Occipital lobe (tissue), 3 donors: ENCODE measurements at places on chromosomes 16 and 17. TPM values are rescaled to one million over a fixed set of nuclear protein-coding genes. Genes with fewer than 3 reads are reported as not detected.

CNTROB gene
- 23.4 TPM for total RNA-seq

C1QBP gene
- 123 TPM for total RNA-seq

NEUROD2 gene
- total RNA-seq, result 70.3 TPM

DNA sequence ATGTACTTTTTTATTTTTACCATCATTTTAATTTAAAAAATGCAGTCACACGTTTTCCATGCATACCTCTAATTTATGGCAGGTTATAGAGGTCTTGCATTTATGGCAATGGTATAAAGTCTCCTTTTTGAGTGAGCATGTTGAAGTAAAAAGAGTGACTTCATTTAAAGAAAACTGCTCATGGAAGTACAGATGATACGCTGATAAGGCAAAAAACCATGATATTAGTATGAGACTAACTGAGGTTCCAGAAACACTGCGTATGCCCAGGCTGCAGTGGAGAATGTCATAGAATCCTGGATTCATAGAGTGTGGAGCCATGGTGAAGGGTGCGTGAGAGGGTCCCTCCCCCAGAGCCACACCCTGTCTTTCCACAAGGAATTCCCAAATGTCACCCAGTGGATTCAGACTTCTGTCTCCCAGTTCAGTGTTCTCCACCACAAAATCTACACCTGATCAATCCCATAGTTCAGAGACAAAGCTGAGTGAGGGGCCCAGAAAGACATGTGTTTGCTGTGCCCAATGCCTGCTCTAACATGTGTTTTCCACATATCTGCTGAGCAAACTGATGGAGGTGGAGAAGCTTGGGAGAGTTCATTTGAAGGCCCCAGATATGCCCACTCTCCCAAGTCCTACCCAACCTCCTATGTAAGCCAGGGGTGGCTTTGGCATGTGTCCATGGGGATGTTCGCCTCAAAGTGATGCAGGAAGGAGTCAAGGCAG, 69.4 kb downstream of the SLC6A2 start:
- DNase-seq, result no peak

- no peak for DNase-seq
Observed at GRCh38 chr17:70808596-70808995, 639.3 kb downstream of the KCNJ2 start.

GRCh38 chr16:74577882-74578366, 29.0 kb downstream of the GLG1 start:
- DNase-seq, result no peak

DNA sequence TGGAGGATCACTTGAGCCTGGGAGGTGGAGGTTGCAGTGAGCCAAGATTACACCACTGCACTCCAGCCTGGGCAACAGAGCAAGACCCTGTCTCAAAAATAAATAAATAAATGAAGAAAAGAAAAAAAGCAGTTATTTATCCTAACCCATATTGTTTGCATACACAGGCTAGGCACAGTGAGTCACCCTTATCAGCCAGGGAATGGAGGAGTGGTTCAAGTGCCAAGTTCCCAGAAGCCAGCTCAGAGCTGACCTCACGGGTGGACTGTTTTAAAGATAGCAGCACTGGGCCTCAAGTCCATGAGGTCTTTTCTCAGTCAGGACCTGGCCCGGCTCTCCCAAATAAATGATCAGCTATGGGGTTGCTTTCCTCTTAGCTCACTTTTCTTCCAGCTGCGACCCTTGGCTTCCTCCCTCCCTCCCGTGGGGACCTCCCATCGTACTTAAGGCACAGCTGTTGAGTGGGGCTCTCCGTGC, 22.6 kb upstream of the MGAT5B start:
- DNase-seq, result no peak
